ENCODE measurements at places on chromosomes 3 and 15. TPM values are rescaled to one million over a fixed set of nuclear protein-coding genes. Genes with fewer than 3 reads are reported as not detected.
A peak's percentile ranks its signal among the peaks of the same experiment; 100 is the strongest.

SCAMP5 gene
- 7.5 TPM for total RNA-seq

- no peak for DNase-seq
Measured at GRCh38 chr3:162704238-162704637, 1207.6 kb downstream of the OTOL1 start.

DNA sequence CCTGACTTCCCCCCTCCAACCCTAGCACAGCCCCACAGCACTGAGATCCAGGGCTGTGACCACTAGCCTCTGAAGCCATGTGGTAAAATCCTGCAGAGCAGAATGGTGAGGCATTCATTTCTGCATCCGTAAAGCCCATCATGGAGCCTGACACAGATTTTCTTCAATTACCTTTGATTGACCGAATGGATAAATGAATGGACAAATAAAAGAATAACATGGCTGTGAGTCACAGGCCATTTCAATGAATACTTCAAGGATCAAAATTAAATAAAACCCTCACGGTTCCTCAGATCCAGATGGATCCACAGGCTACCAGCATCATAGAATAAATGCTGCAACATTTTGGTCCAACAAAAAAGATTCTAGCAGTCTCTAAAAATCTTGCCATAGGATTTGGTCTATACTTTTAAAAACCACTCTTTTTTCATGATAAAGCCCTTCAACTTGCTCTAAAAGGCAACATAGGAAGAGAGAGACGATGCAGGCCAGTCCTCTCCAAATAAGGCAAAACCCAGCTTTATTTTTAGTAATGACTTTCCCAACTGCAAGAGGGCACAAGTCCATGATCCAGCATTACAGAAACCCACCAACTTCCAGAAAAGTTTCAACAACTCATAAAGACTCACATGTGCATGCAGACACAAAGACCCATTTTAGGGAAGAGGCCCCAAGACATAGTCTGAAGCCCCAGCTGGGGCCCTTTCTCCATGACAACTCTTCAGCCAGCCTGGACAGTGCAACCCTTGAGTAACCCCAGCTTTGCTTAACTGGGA lies 52.4 kb upstream of the MRPS22 start:
- no peak for DNase-seq

GRCh38 chr3:14324224-14324944 lies 78.0 kb upstream of the SLC6A6 start:
- DNase-seq: no peak

DNA sequence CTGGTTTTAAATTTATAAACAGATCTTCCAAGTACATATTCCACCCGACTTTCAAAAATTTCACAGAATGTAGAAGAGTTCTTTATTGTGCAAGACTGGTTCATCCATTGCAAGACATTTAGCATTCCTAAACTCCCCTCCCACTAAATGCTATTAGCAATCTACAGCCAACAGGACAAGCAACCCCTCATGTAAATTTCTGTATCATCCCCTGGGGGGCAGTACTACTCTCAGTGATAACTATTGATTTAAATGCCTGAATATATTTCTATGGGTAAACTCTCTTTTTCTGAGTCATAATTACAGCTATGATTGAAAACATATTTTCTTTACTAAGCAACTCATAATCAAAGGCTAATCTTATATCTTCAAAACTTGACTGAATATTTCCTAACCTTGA lies 10.7 kb upstream of the SLC15A2 start:
- DNase-seq: no peak

GRCh38 chr3:123880998-123881561 lies 3.1 kb downstream of the MYLK start:
- no peak for DNase-seq

- peak; percentile 72 for DNase-seq
Measured at GRCh38 chr3:27666708-27667107, 55.4 kb downstream of the EOMES start.

All from right atrium auricular region (tissue), 2 donors.